ENCODE measurements at places on chromosomes 7 and 10. TPM values are rescaled to one million over a fixed set of nuclear protein-coding genes. Genes with fewer than 3 reads are reported as not detected.

Gene AGAP6
- total RNA-seq, result 4.8 TPM

Gene CLCN1
- not detected for total RNA-seq

Gene TAS2R5
- 1.8 TPM for total RNA-seq

Gene SPDYE2
- total RNA-seq, result 0.23 TPM

Gene NKX1-2
- 1.8 TPM for total RNA-seq

Gene LFNG
- total RNA-seq, result 32.1 TPM

Gene FOXP2
- total RNA-seq, result 94.6 TPM

Gene GIMAP5
- 3.7 TPM for total RNA-seq

Gene SPDYE11
- total RNA-seq, result not detected

Gene PON1
- total RNA-seq, result 1.2 TPM

Gene DGKI
- total RNA-seq, result 93.9 TPM

Gene GSAP
- 9.9 TPM for total RNA-seq

Gene UPK3BL2
- total RNA-seq, result 2.8 TPM

Gene TRIL
- 33.9 TPM for total RNA-seq

Gene PALD1
- 12.7 TPM for total RNA-seq

Gene FAM13C
- 44.3 TPM for total RNA-seq

Gene ASZ1
- total RNA-seq, result not detected

Gene NKX2-3
- not detected for total RNA-seq
